ENCODE measurements at places on chromosomes 2 and 18.
A peak's percentile ranks its signal among the peaks of the same experiment; 100 is the strongest.

DNA sequence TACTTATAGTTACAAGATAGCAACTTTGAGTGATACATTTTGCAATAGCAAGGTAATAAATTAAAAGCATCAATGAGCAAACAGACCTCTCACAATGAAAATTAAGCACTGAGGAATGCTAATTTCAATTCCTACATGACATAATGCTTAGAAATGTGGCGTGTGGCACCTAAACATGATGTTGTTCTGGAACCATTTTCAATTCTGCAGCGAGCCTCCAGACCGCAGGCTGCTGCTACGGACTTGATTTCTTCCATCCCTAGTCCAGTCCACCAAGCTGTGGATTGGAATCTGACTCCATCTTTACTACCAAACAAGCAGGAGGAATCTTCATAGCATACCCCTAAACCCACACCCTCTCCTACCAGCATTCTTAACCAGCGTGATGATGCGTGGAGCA is 58.7 kb upstream of the ZNF397 start:
- DNase-seq: peak; percentile 68

DNA sequence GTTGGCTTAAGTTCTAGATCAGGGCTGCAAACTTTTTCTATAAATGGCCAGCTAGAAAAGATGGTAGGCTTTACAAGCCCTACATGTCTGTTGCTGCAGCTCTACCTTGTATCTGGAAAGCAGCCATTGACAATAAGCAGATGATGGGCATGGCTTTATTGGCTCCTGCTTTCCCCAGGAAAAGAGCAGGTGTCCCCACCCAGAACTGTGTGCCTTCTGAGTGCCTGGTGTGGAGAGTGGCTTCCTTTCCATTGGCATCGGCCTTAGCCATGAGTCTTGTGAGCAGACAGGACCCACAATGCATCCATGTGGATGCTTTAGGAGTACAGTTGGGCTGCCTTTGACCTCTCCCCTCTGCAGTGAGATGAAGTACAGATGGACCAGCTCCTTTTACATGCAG is 120.2 kb downstream of the CD8B2 start:
- no peak for DNase-seq

- DNase-seq: peak; percentile 61
These were observed 72.9 kb downstream of the EN1 start for GRCh38 chr2:118774458-118775133.

- DNase-seq: no peak
These were observed 518.7 kb downstream of the TXNL1 start for GRCh38 chr18:56119681-56120080.

DNA sequence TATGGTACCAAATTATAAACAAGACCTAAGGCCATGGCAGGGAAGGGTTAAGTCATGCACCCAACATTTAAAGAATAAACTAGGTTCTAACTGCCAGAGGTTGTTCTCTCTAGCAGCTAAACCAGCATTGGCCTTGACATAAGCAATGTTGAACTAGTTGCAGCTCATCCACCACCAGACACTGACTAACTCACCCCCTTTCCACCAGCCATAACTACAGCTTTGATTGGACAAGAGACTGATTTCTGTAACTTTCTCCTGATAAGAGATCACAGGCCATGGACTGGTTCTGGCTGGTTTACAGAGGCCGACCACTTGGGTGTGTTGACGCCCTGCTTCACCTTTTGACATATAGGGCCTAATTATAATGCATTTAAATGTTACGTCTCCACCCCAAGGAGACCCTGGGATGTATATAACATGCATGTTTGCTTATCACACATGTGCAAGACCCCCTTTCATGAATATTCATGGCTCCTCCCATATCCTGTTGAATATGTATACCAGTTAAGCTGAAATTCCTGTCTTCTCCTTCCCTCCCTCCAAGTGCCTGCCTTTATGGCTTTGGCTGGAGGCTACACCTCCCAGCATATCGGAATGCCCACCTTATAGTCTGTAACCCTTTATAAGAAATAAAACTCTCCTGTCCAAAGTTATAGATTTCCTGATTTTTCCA is 75.9 kb downstream of the MRPS9 start:
- DNase-seq: no peak

- DNase-seq: no peak
These were observed 7.7 kb upstream of the RHOB start for GRCh38 chr2:20439193-20439475.

DNA sequence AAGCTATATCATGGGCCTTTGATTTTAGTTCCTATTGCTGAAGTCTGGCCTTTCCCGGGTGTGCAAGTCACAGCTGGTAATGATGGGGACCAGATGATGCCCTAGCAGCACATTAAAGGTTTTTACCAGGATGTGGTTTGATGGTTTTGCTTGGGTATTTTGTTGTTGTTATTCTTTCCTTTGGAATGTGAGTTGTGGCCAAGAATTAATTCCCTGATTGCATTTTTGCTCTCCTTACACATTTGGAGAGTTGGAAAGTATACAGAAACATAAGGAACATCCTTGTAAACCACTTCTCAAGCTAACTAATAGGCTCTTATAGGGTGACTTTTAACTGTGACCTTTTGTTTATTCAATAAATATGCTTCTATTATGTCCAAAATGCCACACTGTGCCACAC is 154.1 kb upstream of the MMADHC start:
- DNase-seq: peak; percentile 94

DNA sequence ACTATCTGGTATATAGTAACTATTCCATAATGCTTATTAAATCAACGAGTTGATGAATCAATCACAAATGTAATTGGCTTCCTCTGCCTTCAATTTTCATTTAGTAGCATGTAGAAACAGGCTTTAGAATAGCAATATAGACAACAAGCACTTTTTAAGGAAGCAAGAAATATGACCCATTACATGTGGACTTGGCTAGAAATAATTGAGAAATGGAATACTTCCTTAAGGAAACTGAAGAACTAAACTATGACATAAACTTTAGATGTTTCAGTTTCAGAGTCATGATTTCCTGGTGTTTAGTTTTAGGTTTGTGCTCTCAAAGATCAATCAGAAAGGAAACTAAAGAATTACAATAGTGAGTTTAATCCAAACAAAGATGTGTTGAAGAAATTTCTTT is 443.8 kb downstream of the MBD2 start:
- DNase-seq: no peak

DNA sequence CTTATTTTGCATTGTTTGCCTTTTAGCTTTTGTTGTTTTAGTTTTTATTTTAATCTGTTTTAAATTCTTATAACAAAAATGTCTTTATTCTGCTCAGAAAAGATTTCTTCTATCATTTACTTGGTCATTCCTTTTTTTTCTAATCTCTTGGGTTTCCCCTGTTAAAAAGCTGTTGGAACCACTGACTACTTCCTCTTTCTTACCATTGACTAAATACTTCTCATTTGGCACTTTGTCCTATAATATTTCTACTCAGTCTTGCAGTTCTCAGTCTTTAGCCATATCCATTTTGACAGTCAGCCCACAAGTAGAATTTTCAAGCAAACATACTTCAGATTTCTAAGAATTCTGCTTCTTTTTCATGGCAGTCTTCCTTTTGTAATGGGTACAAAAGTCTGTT is 567.2 kb downstream of the SATB2 start:
- DNase-seq: no peak

DNA sequence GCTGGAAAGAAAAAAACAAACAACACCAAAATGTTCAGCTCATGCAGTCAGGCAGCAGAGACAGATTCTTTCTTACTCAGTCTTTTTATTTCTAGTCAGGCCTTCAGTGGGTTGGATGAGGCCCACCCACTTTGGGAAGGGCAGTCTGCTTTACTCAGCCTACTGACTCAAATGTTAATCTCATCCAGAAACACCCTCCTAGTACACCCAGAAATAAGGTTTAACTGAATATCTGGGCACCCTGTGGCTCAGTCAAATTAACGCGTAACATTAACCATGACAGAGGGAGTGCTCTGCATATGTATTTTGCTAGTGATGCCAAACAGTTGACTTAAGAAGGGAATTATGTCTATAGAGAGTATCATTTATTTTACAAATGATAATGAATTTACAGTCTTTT is 401.6 kb downstream of the PARD3B start:
- DNase-seq: no peak

DNA sequence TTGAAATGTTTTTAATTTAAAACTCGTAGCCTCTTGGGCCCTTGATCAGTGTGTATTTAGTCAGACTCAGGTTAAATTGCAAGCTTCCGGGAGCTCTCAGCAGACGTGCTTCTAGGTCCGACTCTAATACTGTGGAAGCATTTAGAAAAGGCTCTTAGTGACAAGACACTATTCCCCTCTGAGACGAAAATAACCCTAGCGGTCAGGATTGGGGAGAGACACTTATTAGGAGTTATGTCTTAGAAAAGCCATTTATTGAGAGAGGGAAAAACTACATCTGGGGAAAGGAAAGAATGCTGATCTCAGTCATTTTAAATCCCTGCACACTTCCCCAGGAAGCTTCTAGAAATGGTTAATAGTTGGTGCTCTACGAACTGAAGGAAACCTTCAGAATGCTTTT is 110.5 kb upstream of the NCK2 start:
- DNase-seq: no peak

DNA sequence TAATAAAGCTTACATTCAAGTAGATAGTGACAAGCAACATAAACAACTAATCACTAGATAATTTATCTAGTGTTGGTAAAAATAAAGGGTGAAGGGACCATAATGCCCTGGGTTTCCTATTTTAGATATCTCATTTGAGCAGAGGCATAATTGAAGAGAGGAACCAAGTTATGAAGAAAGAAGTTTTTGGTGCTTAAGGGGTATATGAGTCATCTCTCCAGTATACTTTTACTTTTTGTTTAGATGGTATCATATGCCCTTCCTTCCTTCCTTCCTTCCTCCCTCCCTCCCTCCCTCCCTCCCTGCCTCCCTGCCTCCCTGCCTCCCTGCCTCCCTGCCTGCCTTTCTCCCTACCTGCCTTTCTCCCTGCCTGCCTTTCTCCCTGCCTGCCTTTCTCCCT is 1053.5 kb upstream of the CELF4 start:
- no peak for DNase-seq

DNA sequence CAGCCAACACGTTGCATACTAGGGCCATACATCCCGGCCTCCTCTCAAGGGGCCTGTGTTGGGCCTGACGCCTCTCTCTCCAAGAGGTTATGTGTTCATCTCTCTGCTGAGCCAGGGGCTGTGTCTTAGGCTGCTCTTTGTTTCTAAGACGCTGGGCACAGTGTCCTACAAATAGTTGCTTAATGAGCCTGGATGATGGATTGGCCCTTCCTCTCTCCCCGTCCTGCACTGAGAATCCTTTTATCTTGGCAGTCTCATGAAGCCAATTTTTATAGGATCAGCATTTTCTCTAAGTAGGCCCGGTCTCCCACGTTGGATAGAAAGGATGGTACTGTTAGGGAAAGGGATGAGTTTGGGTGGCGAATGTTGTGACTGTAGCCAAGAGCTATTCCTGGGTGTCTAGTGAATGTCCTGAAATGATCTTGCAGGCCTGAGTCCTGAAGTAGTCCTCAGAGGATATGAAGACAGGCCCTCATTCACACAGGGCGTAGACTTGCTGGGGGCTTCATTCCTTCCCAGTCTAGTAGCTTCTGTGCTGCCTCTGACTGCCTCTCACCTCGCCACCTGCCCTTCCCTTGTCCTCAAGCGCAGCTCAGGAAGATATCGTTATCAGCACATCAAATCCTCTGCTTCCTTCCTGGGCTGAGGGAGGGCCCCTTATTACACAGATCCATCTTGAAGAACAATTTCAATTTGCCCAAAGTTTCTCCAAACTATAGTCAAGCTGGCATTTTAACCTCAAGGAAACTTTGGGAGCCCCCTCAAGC is 8.8 kb downstream of the LBH start:
- DNase-seq: no peak

DNA sequence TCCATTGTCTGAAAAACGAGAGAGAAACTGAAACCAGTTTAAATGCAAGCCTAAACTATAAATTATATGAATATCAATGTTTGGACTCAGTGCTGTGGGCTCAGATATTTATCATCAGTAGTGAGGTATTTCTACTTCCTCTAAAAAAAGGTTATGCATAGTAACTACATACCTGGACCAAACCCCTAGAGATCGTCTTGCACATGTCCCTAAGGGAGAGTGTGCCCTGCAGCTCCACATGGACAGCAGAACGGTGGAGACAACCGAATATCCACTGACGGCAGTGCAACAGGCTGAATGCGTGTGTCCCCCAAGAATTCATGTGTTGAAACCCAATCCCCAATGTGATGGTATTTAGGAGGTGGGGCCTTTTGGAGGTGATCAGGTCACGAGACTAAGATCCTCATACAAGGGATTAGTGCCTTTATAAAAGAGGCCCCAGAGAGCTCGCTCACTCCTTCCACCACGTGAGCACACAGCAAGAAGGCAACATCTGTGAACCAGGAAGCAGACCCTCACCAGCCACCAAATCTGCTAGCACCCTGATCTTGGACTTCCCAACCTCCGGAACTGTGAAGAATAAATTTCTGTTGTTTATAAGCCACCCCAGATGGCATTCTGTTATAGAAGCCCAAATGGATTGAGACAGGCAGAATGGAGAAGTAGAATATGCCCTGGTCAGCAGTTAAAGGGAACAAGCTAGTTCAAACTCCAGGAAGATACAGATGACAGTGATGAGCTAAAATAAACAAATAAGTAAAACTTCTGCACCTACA is 208.4 kb downstream of the ANAPC1 start:
- DNase-seq: no peak

GRCh38 chr2:60504049-60504448 is 49.4 kb downstream of the BCL11A start:
- no peak for DNase-seq

- no peak for DNase-seq
These were observed 49.8 kb downstream of the ADI1 start for GRCh38 chr2:3469486-3469885.

GRCh38 chr18:26911840-26912239 is 46.3 kb upstream of the AQP4 start:
- DNase-seq: no peak

DNA sequence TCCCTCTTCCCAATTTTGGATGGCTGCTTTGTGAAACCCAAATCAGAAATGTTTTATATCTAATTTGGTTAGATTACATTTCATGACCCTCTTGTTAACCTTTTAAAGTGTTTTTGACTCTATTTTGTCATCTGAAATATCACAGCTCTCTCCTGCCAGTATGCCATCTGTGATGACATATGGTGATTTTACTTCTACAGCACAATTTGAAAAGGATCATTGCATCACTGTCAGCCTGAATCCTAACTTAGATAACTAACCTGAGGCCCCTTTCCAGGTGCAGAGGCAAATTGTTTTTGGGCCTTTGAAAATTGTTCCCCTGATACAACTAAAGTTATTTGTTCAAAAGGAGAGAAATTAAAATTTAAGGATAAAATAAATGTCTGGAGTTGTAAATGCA is 1023.4 kb upstream of the LRRTM1 start:
- DNase-seq: no peak

GRCh38 chr18:10365901-10366300 is 88.5 kb upstream of the APCDD1 start:
- no peak for DNase-seq

Measured in fibroblast of skin of right biceps (primary cell).